HCT116 (cell line): ENCODE measurements at places on chromosomes 4 and X.

DNA sequence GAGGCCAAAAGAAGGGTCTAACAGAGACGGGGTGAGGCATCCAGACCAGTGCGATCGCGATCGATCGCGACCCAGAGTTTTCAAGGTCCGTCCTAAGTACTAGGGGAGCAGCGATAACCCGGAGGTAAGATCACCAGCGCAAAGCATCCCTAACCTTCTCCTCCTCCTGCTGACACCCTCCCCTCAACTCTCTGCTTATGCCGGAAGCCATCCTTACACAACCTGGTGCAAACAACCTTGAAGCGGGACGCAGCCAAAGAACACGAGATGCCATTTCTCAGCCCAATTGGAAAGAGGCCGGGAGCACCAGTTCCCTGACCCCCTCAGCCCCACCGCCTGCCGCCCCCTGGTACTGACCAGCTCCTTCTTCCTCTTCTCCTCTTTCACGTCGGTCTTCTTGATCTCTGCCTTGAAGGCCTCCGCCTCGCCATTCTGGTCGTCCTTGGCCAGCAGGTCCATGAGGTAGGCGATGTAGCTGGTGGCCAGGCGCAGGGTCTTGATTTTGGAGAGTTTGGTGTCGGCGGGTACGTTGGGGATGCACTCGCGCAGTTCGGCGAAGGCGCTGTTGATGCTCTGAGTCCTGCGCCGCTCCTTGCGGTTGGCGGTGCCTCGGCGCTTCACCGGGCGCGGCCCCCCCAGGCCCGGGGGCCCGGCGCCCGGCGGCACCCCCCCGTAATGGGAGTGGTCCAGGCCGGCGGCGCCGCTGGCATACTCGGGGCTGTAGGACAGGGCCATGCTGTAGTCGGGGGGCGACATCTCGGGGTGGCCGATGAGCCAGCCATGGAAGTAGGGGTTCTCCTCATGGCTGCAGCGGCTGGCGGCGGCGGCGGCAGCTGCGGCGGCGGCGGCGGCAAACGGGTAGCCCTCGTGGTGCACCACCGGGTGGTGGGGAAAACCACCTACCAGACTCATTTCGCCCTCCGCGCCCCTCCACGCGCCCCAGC lies 1.4 kb downstream of the HAND2 start:
- no peak for DNase-seq

GRCh38 chrX:124605511-124605910 lies 259.1 kb downstream of the SH2D1A start:
- no peak for DNase-seq

DNA sequence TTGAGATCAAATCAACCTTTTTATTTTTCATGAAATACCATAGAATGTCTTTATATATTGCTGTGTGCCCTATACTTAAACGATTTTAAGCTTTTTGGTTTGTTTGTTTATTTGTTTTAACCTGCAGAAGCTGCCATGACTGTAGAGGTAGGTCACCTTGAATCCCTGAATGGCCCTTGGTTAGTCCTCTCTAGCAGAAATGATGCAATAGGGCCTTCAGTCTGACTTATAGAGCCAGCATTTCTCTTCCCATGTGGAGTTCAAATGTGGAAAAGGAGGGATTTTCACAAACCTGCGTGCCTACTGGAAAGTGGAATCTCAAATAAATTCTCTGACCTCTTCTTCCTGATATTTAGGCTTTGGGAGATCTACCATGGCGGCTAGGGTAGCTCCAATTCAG lies 327.9 kb downstream of the MAPK10 start:
- no peak for DNase-seq

GRCh38 chr4:168318266-168318895 lies at the start of gene DDX60:
DDX60 (minus strand) TSS chr4:168318752; CDS start chr4:168311259, 7,493 bp downstream.
- DNase-seq, result peak; percentile 24

- no peak for DNase-seq
These were observed 1.3 kb downstream of the TACC3 start for GRCh38 chr4:1722551-1723118.

GRCh38 chr4:53716011-53716410 lies 124.7 kb upstream of the LNX1 start:
- DNase-seq, result no peak

DNA sequence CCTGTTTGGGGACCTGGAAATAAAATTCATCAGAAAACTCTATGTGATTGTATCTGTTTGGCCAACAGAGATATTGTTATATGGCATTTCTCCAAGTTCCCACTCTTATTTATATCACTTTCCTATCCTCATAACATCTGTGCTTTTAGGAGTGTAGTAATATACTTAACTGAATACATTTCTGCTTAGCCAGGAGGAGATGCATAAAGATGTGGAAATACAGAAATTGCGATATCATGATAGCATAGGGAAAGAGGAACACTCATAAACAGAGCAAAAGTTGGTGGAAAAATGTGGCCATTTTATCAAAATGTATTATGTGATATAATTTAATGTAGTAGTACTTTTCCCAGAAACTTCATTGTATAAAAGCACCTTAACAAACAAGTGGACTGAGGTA lies 46.1 kb upstream of the TSPAN7 start:
- no peak for DNase-seq

- DNase-seq, result peak; percentile 88
These were observed 206.6 kb upstream of the HS3ST1 start for GRCh38 chr4:11635342-11635741.

DNA sequence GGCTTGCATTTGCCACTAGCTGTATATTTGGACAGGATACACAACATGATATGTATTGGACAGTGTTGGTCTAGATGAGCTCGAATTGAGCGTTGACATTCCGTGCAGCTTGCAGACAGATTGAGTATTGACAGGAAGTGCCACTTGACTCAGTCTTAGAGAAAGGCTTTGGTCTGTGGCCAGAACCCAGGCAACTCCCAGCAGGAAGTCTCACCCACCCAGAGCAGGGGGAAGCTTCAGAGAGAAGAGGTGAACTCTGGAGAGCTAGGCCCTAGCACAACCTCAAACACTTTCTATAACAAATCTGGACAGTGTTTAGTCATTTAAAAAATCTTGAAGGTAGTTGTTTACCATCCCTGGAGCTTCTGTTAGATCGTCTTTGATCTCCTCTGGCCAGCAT lies 280.5 kb downstream of the FBXW7 start:
- peak; percentile 48 for DNase-seq

DNA sequence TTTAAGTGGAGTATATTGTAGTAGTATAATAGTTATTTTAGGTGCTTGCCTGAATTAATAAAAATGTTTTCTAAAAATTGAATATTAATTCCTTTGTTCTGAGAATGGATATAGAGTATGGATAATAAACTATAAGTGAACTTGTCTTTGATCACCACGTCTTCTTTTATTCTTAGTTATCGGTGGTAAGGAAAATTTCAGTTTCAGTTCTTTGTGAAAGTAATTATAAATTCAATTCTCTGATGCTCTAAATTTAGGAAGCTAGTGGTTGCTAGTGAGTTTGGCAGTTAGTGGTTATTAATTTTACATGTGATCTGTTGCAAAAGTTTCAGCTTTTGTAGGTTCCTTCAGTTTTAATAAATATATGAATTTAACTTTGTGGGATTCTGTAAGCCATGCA lies 30.8 kb downstream of the MRPL1 start:
- DNase-seq, result no peak

- no peak for DNase-seq
These were observed 38.9 kb downstream of the SPRY1 start for GRCh38 chr4:123435246-123436113.

- no peak for DNase-seq
These were observed 1412.7 kb upstream of the IGFBP7 start for GRCh38 chr4:58522765-58523382.

- DNase-seq, result no peak
These were observed 4.0 kb upstream of the NEUROG2 start for GRCh38 chr4:112519689-112520597.

GRCh38 chr4:151703401-151703800 lies 57.4 kb downstream of the GATB start:
- DNase-seq, result no peak

DNA sequence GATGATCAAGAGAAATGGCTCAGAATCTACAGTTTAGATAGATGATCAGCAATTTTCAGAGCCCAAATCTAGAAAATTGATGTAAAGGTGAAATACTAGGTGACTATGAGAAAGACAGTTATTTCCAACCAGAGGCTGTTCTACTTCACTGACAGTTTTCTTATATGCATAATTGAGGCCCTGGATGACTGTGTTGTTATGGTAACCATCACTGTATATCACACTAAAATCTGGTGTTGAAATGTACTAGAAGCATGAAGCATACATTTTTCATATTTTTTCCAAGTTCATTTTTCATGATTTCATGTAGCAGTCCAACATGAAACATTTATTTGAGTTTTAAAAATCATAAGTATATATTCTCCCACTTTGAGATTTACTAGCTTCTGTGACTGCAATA lies 87.4 kb downstream of the ATXN3L start:
- no peak for DNase-seq

DNA sequence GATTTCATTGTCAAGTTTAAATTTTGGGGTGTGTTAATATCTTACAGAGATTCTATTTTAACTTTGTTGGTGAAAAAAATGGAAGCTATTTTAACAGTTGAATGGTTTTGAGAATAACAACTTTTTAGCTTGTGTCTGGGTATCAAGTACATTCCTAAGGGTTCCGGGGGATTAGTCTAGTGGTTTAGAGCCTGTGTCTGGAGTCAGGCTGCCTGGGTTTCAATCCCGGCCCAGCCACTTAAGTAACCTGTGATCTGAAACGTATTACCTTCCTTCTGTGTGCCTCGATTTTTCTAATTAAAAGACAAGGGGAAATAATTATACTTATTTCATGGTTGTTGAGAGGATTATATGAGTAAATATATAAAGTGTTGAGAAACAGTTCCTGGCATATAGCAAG lies 288.6 kb upstream of the NR3C2 start:
- no peak for DNase-seq

GRCh38 chr4:149045731-149046130 lies 603.5 kb upstream of the NR3C2 start:
- DNase-seq, result no peak

DNA sequence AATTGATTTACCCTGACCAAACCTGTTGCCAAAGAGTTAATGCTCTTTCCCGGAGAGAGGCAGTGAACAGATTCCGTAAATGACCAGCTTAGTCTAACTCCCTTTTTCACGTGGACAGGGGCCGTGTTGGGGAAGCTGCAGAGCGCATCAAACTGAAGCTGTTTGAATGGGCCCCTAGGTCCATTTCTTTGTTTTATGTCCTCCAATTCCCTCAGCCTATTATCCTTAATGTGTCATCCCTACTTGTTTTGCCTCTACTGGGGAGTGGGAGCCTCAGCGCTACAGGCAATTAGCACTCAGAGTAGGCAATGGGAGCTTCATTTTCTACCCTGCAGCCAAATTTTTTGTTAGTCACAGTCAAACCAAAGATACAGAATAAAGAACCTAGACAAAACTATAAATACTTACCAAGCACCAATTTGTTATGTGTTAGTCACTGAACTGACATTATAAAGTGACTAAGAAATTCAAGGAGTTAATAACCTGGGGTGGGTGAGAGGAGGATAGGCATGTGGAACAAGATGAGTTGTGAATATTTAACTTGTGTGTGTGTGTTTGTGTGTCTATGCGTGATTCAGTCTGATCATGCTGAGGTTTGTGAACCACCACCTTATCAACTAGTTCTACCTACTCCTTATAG lies 417.4 kb downstream of the PACRGL start:
- DNase-seq, result no peak

- no peak for DNase-seq
These were observed 7.9 kb upstream of the PTPN13 start for GRCh38 chr4:86586160-86586572.

- no peak for DNase-seq
These were observed 107.7 kb downstream of the RBM47 start for GRCh38 chr4:40521957-40522356.

DNA sequence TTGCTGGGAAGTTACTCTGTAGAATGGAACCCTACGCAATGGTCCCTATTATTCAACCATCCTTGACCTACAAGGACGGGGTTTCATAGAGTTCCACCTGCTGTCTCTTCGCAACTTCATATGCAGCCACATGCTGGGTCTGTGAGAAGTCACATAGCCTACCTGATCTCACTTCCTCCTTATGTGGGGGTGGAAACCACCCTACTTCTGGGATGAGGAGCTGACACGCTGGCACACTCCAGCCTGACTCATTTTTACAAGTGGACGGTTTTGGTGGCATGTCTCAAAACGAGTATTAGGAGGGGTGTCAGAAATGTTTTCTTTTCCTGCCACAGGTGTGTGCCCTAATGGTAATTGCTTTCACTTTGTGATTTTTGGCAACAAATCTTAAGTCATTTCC lies 36.8 kb upstream of the ARSD start:
- DNase-seq, result no peak

DNA sequence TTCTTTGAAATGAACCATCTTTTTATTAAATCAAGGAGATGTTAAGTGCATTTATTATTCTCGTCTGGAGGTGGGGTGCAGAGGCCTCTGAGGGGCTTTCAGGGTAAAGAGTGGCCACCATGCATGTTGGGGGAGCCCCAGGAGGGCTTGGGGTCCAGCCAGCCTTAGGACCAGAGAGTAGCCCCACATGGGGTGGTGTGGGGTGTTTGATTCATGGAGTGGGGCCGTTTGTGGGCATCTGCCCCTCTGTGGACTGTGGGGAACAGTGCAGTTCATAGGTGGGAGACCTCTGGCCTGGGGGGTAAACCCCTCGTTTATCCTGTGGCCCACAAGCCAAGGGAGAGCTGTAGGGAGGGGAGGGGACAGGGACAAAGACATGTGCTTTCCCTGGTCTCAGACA lies 26.9 kb downstream of the HTRA3 start:
- no peak for DNase-seq

DNA sequence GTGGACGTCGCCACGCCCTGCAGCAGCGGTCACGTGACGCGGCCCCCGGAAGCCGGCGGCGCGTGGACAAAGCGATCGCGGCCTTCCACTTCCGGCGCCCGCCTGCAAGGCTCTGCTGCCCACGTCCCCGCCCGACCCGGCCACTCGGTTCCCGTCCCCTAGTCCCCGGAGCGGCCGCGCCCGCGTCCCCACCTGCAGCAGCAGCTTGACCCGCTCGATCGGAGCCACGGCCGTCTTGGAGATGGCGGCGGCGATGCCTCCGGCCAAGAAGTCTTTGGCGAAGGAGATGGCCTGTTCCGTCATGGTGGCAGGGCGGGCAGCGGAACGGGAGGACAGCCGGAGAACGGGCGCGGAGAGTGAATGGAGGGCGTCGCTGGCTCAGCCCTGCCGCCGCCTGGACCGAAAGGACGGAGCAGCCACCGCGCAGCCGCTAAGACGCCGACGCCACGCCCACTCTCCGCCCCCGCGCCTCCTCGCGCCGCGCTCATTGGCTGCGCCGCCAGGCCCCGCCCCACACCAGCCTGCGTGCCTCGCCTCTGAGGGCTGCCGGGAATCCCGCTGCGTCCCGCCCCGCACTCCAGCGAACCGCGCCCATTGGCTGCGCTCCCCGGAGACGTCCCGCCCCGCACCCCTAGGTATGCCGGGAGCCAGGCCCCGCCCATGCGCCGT lies at the start of gene SLC25A6:
TSS of gene SLC25A6 (minus strand) at position 407 of the 669 bp plus-strand sequence. CDS start at position 303, 104 bp downstream.
- DNase-seq, result peak; percentile 86

GRCh38 chrX:112440277-112440676 lies 239.5 kb downstream of the LHFPL1 start:
- no peak for DNase-seq
